SK-N-SH (cell line): ENCODE measurements at places on chromosomes 3 and 15.

- H3K4me3 ChIP-seq: no peak overlapping the region; the same call in 1 of the 2 replicates
- no peaks in the 10 kb centered on the region for H3K36me3 ChIP-seq
- no peak overlapping the region for H3K27ac ChIP-seq
- DNase-seq: peak; percentile 1
Observed at GRCh38 chr3:77348244-77348855, 308.5 kb downstream of the ROBO2 start.

- no peak overlapping the region for H3K4me3 ChIP-seq
- H3K27me3 ChIP-seq: no peaks in the 10 kb centered on the region
- H3K27ac ChIP-seq: no peak overlapping the region
- no peak for DNase-seq
- no peaks in the 10 kb centered on the region for H3K36me3 ChIP-seq
Observed at GRCh38 chr3:148866261-148866660, 1.2 kb downstream of the CPA3 start.

DNA sequence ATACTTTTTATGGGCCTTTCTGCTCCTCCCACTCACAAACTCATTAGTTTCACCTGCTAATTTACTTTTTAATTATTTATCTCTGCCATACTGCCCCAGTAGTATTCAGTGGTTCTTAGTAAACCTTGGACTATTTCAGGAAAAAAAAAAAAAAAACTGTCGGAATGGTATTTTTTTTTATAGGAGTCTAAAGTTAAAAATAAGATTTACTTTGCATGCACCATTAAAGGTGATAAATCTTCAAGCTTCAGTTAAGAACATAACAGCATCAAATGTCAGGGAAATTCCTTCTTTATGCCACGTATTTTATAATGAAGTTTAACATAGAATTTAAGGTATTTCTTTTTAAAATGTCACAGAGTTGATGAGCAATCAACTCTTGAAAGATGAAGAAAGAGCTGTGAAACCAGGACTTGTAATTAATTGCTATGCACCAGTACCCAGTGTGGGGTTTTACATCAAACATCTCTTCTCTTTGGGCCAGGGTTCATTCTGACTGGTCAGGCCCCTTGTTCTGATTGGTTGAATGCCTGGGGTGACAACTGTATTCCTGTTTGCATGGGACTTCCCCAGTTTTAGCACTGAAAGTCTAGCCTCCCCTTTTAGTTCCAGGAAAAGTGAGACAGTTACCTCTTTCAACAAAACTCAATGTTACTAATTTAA is 40.3 kb upstream of the PTPRG start:
- H3K27ac ChIP-seq: no peak overlapping the region
- no peak overlapping the region for H3K4me3 ChIP-seq
- DNase-seq: no peak
- no peaks in the 10 kb centered on the region for H3K4me1 ChIP-seq
- H3K36me3 ChIP-seq: no peaks in the 10 kb centered on the region

- no peak for DNase-seq
- H3K27me3 ChIP-seq: no peaks in the 10 kb centered on the region
- H3K36me3 ChIP-seq: no peaks in the 10 kb centered on the region
- no peak overlapping the region for H3K27ac ChIP-seq
- H3K4me3 ChIP-seq: no peak overlapping the region
Observed at GRCh38 chr3:193932136-193932535, 203.8 kb upstream of the HES1 start.

- H3K4me1 ChIP-seq: no peaks in the 10 kb centered on the region
- DNase-seq: no peak
- no peaks in the 10 kb centered on the region for H3K27me3 ChIP-seq
- H3K4me3 ChIP-seq: no peak overlapping the region
Observed at GRCh38 chr3:179116816-179117215, 31.3 kb upstream of the PIK3CA start.

- H3K27ac ChIP-seq: peak overlapping the region; percentile 73
- no peaks in the 10 kb centered on the region for H3K27me3 ChIP-seq
- H3K4me1 ChIP-seq: 0 out of 2 replicates have a peak, but pooled peaks cover 7% of the 10 kb centered on the region
- H3K4me3 ChIP-seq: peak overlapping the region; percentile 84
- H3K36me3 ChIP-seq: peaks cover 7% of the 10 kb centered on the region
Observed at GRCh38 chr15:52179278-52180195, 11.7 kb downstream of the GNB5 start.

DNA sequence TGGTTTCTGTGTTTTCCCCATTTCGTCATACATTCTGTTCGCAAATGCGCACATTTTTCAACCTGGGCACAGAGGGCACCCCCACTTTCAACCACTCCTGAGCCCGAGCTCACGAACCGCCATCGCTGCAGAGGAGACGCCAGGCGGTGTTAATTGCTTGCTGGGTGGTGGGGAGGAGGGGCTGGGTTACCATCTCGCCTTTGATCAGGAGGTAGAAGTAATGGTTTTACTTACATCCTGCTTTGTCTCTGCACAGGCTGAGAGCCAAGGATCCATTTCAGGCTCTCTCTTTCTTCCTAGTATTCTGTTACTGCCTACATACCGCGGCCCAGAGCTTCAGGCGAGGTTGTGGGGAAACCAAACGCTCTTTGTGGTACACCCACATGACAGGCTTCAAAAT is 177.3 kb upstream of the WNT5A start:
- no peaks in the 10 kb centered on the region for H3K27me3 ChIP-seq
- H3K4me1 ChIP-seq: no peaks in the 10 kb centered on the region; the same call in 1 of the 2 replicates
- no peak overlapping the region for H3K4me3 ChIP-seq

DNA sequence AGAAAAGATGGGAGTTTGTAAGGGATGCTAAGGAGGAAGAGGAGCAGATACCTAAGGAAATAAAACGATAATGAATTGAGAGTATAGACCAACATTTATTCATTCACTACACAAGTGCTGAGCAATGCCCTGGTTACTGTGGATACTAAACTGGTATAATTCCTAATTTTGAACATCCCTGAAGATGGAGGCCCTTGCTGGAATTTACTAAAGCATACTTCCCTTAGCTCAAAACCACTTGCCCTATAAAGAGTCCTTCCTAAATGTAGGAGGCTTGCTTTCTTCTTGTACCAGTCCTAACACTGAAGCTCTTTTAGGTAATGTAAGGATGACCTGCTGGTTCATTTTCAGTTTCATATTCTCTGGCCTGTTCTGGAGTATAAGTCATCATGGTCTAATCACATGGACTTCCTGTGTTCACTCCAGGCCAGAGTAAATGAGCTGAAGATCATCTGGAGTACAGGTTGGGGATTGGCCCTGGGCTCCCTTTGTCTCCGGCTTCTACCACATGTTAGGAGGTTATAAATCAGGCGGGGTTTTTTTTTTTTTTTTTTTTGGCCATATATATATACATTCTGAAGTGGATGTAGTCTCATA is 40.1 kb upstream of the MTMR10 start:
- peaks cover 21% of the 10 kb centered on the region for H3K4me1 ChIP-seq
- no peak overlapping the region; the same call in 1 of the 2 replicates for H3K27ac ChIP-seq
- no peaks in the 10 kb centered on the region for H3K36me3 ChIP-seq
- H3K4me3 ChIP-seq: no peak overlapping the region
- DNase-seq: no peak

- no peak overlapping the region for H3K4me3 ChIP-seq
- no peak for DNase-seq
- no peaks in the 10 kb centered on the region for H3K36me3 ChIP-seq
- H3K4me1 ChIP-seq: no peaks in the 10 kb centered on the region
- no peaks in the 10 kb centered on the region for H3K27me3 ChIP-seq
- no peak overlapping the region for H3K27ac ChIP-seq
Observed at GRCh38 chr15:92002666-92003065, 149.2 kb downstream of the SLCO3A1 start.

GRCh38 chr3:52345521-52346109 is 29.5 kb downstream of the DNAH1 start:
- no peaks in the 10 kb centered on the region for H3K27me3 ChIP-seq
- no peak for DNase-seq
- H3K27ac ChIP-seq: no peak overlapping the region
- no peaks in the 10 kb centered on the region; the same call in 1 of the 2 replicates for H3K36me3 ChIP-seq
- H3K4me3 ChIP-seq: no peak overlapping the region

DNA sequence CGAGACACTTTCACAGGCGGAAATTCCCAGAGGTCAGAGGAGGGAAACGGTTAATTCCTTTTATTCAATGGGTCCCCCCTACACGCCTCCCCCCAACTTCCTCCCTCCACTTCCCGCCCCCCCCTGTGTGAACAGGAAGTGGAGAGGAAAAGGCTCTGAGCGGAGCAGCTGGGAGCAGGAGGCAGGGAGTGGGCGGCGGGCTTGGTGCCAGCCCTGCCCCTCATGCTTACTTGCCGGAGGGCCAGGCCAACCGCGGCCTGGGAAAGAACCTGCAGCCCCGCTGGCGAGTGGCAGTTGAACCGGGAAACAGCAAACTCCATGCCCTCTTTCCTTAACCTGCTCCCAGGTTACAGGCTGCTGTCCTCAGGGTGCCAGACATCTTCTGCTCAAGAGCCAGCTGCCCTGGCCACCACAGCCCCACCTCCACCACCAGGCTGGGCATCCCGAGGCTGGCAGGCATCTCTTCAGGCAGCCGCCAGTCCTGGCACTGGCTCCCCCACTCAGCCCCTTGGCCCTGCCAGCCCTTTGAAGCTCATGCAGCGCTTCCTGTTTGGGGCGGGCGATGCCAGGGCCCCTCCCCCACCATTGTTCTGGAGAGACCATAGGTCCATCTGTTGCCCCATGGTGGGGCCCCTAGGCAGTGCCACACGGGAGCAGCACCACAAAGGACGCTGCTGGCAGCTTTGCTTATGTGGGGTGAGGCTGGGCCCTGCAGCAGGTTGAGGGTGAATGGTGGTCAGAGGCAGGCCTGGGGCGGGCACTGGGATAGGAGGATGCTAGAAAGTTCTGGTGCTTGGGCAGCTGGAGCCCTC is 12.9 kb downstream of the VPS18 start:
- peak overlapping the region; percentile 74 for H3K27ac ChIP-seq
- DNase-seq: peak; percentile 72

DNA sequence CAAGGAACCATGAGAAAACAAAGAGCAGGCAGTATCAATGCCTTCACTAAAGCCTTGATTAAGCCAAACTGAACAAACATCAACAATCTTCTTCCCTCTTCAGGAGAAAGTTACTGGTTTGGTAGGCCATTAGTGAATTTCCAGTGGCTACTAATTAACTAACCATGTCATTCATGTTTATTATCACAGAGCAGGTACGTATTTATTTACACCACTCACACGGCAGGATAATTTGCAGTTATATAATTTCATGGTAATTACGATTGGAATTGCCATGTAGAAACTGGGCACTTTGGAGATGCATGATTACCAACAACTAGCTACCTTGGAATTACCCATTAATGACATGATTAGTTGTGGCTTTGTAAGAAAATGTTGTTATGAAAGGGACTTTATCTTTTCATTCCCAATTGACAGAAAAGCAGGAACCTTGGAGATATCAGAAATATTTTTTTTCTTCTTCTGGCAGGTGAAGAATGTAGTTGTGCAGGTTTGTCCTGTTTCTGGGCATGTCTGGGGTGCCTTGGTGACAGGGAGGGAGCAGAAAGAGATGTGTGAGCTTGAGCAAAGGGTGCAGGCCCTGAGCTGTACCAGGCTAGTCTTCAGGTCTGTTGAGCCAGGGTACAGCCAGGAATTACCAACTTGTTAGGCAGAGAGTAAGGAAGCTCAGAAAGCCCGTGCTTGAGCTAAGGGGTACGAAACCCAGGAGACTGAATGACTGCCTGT is 310.7 kb downstream of the RORA start:
- H3K4me3 ChIP-seq: no peak overlapping the region
- no peak for DNase-seq
- no peak overlapping the region for H3K27ac ChIP-seq
- no peaks in the 10 kb centered on the region for H3K27me3 ChIP-seq

DNA sequence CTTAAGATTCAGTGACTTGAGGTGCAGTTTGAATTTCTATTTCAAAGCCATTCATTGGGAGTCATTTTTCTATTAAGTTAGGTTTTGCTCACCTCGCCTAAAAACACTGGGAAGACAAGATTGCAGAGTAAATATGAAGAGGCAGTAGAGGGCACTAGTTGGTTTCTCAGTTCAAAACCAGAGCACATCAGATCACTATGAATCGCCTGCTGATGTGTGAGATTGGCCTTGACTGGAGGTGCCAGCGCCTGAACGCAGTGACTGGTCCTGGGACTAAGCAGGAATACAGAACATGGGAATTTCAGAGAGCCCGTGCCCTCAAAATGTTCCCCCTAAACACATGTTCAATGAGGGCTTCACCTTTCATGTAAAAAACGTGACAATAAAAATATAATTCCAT is 229.0 kb downstream of the ITPR1 start:
- peak overlapping the region; percentile 94 for H3K27ac ChIP-seq
- no peaks in the 10 kb centered on the region for H3K36me3 ChIP-seq
- no peaks in the 10 kb centered on the region for H3K27me3 ChIP-seq
- H3K4me3 ChIP-seq: no peak overlapping the region

DNA sequence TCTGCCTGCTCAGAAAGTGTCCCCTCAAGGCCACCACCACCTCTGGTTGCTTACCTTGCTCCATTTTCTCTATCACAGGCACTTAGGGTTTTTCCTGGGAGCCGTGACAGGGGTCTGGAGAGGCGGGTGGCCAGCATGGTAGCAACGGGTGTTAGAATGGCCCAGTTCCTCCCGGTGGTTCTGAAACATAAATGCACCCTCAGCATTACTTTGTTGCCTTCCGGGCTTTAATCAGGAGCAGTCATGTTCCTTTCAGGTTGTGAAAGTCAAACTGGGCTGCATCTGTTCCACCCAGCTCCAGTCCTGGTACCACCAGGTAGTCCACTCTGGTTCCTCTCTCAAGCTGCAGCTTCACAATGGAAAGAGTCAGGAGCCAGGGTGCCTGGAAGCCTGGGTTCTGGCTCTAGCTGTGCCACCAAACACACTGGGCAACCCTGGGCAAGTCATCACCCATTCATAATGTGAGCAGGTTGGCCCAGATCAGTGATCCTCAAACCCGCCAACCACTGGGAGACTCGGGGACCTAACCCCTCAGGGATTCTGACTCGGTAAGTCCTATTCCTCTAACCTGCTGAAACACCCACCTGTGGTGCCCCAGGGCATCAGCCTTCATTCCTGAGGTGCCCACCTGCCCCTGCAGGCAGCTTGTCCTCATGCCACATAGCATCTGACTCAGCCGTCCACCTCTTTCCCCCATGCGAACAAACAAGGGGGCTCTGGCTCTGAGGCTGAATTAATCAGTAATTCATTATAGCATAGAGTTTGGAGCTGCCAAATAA is 9.3 kb downstream of the BDH1 start:
- H3K4me1 ChIP-seq: no peaks in the 10 kb centered on the region
- no peak for DNase-seq
- H3K27me3 ChIP-seq: no peaks in the 10 kb centered on the region
- no peak overlapping the region for H3K4me3 ChIP-seq

DNA sequence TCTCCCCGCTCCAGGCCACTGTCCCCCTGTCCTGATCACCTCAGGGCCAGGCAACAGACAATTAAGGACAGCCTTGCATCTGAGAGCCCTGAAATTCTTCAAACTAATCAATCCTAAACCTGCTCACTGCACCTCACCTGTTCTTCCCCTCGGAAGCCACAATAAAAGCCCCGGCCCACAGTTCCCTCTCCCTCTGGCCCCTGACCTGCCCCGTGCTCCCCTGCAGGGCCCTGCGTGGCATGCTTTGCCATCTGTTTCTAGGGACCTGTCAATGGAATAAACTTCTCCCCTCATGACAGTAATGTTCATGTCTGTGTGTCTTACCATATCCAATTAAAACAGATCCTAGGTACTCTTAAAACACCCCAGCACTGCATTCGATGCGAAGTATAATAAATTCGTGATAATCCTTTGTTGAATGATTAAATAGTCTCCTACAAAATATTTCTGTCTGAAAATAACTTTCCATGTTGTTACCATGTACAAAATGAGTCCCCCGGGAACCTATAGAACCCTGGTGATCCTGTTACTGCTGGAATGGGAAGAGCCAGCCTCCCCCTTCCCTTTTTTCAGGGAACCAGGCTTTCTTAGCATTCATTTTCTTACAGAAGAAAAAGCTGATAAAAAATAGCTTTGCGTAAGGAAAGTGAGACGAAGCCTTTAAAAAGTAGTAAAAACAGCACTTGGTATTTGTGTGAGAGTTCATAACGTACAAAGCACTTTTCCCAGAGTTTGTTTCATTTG is 59.0 kb downstream of the ABTB1 start:
- peaks cover 34% of the 10 kb centered on the region for H3K4me1 ChIP-seq
- H3K4me3 ChIP-seq: no peak overlapping the region
- no peaks in the 10 kb centered on the region for H3K27me3 ChIP-seq
- no peak for DNase-seq
- no peaks in the 10 kb centered on the region for H3K36me3 ChIP-seq
- H3K27ac ChIP-seq: no peak overlapping the region
